HS-5 (cell line): ENCODE measurements at places on chromosomes 7 and 10.

DNA sequence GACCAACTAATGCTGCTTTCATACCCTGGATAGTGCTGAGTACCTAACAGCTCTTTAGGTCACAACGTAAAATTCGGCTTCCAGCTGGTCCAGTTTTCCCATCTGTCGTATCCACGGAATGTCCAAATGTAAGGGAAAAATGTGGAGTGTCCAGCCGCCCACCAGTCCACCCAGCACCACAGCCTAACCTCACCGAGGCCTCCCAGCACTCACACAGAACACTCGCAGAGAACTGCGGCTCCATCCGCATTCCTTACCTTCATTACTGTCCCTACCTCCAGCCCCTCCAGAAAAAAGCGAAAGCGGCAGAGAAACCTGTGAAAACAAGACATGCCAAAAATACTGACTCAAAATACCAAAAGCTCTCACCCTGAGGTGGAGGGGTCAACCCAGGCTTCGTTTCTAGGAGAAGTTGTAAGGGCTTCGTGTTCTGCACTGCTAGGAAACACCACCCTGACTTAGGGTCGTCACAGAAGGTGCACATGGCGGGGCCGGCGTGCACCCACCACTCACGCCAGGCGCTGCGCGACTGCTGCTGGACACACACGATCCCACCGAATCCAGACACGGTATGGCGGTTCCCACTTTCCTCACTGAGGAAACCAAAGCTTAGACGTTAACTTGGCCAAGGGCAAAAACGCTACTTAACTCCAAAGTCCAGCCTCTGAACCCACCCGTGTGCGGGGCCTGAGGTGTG is 73.9 kb downstream of the AMZ1 start:
- no peak for DNase-seq

GRCh38 chr10:36671607-36672006 is 453.8 kb upstream of the ANKRD30A start:
- DNase-seq, result no peak

DNA sequence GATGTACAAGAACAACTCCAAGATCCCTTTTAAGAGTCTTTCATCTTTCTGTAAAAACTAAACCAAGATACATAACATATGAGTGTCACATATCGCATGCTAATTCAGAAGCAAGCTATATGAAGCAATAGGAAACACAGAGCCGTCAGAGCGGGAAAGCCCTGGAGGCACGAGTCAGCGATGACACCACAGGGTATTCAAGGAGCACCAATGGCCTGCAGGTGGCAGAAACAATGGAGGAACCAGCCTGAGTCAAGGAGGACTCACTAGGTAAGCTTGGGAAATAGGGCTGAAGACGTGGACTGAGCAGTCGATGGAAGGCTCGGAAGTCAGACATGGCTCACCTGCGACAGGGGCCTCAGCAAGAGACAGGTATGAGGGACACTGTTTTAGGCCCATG is 214.4 kb downstream of the FAM107B start:
- no peak for DNase-seq

DNA sequence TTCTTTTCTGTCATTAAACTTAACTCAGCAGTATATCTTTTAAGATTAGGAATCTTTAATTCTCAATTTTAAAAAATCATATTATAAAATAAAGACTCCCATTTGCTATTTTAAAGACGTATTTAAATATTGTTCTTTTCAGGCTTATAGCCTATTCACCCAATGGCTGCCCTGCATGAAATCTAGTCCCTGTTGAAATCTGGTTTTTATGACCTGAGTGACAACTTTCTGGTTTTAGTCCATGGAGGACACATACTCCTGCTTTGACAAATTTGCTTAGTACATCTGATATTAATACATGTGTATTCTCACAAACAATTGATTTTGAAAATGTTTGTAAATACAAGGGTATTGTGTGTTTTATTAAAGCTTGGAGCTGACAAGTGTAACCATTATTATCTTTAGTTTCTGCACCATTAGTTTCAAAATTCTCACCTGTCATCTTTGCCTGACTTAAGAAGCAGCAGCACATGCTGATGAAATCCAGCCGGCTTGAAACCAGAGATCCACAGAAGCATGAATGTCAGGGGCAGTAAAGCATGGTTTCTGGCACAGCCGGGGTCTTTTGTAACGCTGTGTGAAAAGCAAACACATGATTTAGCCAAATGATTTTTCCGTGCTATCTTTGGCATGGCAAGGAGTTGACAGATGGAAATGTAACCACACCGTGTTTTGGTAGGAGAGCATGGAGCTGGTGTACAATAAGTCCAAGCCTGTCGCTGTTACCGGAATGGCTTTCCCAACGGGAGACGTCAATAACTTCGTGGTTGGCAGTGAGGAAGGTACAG is 262.8 kb downstream of the DYNC1I1 start:
- no peak for DNase-seq

GRCh38 chr7:28137463-28137862 is 43.1 kb downstream of the JAZF1 start:
- no peak for DNase-seq

DNA sequence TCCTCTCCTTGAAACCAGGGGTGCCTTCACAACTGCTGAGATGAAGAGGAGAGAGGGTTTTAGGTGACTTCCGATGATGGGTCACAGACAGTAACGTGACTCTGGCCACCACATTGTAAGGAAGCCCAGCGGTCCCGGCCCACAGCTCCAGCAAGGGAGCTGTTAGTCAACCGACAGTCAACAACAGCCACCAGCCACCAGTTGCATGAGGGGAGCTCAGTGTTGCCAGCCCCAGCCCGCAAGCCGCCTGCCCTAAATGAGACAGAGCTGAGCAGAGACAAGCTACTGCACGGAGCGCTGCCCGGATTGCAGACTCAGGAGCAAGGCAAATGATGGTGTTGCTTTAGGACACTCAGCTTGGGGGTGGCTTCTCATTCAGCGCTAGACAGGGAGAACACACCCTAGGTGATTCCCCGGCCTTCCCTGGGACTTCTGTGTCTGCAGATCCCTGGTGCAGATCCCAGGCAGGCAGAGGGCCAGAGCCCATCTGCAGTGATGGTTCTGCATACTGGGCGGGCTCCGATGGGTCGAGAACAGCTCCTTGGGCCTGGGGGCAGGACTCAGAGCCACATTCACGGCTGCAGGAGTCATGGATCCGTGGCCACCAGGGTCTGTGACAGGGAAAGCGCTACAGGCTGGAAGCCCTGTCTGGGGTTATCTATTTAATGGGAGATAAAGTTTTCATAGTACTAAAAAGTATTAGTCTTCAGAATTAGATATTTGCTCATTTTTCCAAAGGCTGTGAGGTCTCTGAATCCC is 14.3 kb upstream of the RET start:
- no peak for DNase-seq

- no peak for DNase-seq
Observed at GRCh38 chr7:150737265-150738055, at the start of gene GIMAP5. Gene GIMAP5, plus strand, starts transcription at chr7:150737418. Its CDS starts 3,467 bp downstream, at chr7:150740885.

GRCh38 chr10:33212061-33212748 is 122.3 kb downstream of the NRP1 start:
- DNase-seq, result no peak

DNA sequence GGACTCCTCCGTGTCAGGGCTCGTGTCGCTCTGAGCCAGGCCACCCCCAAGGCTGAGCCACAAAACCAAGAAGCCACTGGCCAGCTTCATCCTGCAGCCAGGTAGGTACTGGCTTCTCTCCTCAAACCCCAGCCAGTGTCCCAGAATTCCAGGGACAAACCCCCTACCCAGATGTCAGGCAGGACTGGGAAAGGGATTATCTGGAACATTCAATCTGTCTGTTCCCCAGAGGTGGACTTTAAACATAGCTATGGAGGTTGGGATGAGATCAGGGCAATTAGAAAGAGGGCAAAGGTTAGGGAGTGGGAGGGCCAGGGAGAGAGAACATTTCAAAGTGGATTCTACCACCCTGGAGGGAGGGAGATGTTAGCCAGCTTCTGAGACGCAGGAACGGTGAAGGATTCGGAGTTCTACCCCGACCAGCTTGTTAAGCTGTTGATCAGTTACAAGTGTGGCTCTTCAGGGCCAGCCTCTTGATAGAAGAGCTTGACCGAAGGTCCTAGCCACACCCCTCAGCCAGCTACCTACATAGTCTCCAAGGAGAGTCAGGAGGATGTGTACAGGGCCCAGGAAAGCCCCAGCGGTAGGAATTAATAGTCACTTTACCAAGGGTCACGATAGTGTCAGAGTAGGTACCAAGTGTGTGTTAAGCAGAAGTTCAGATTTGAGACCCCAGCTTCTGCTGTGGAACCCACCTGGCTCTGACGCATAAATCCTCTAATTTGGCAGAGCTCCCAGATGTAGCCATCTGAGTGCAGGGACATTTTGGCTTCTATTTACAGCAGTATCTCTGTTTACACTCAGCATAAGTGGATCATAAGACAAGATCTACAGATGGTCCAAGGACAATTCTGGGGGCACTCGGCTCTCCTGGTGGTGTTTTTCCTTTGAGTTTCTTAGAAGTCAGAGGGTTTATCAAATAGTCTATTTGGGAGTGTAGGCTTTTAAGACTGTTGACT is at the start of gene PLA2G12B:
Gene PLA2G12B, minus strand, starts transcription at position 211 of the 959 bp plus-strand sequence. Its CDS starts 121 bp downstream, at position 90.
- DNase-seq, result no peak

DNA sequence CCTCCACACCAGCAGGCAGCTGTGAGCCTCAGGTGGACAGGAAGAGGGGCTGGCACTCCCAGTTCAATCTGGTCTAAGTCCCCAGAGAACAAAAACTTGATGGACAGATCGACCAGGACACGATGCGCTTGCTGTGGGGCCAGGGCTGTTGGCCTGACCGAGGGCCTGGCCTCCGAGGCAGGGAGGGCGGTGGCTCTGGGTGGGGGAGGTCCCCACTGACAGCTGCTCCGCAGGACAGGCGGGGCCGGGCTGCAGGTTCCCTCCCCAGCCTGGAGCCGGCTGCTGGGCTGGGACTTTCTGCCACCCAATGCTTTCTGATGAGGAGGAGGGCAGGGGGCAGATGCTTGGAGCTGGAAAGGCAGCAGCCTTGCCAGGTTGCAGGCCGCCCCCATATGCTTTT is 37.4 kb upstream of the ADGRA1 start:
- DNase-seq, result no peak

- no peak for DNase-seq
Observed at GRCh38 chr10:130631142-130632096, 495.2 kb downstream of the GLRX3 start.

- DNase-seq, result no peak
Observed at GRCh38 chr7:143243111-143243510, 20.1 kb upstream of the GSTK1 start.

GRCh38 chr10:122550983-122551382 is 9.6 kb upstream of the DMBT1 start:
- no peak for DNase-seq

GRCh38 chr10:32713560-32713959 is 244.5 kb downstream of the ITGB1 start:
- no peak for DNase-seq

DNA sequence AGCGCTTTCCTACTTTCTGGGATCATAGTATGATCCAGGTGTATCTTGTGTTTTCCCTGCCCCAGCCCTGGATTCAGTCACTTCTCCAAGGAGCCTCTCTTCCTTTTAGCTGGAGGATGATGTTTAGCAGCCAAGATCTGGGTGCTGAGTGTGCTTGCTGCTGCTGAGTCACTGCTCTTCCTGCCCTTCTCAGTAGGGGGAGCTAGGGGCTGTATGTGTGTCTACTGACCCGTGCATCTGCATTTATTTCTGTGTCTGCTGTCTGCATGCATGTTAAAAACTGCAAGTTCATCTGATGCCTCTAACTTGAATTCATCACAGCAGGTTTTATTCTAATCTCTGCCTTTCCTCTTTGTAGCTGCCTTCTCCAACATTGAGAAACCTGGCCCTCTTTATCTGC is 31.6 kb downstream of the MGMT start:
- no peak for DNase-seq

- no peak for DNase-seq
Observed at GRCh38 chr7:131000873-131001272, 266.9 kb upstream of the KLF14 start.

DNA sequence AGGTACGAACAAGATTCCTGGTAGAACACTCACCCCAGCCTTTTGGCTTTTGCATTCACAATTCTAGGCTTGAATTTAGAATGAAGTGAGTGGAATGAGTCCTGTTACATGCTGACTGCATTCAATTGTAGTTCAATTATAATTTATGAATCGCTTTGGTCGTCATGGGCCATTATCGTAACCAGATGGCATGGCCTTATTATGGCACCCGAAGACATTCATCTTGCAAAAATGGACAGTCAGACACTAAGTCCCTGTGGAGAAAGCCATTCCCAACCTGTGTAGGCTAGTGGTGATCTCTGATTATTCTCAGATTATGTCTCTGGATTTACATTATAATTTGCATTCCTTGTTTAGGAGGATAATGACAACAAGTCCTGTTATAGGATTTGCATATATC is 292.4 kb upstream of the NPSR1 start:
- DNase-seq, result no peak

DNA sequence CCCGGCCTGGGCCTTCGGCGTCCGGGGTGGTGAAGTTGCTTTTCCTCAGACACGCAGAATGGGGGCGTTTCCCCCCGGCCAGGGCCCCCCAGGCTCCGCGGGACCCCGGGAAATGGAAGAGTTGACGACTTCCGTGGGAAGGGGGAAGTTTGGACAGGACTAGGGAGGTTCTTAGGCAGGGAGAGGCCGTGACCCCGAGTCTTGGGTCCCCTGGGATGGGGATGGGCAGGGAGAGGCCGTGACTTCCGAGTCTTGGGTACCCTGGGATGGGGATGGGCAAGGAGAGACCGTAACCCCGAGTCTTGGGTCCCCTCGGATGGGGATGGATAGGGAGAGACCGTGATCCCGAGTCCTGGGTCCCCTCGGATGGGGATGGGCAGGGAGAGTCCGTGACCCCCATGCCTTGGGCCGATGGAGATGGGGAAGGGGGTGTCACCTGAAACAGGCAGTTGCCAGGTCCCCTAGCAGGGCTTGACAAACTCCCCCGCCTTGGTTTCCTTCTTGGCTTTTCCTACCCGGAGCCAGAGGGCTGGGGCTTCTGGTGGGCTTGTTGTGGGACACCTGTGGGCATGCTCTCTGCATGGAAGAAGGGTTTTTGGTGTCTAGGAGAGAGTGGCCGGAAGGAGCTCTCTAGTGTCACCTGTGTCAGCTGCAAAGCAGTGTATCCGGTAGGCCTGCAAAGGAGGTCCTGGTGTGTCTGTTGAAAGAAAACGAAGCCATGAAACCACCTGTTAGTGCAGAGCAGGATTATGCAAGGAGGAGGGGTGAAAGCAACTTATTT is 1.1 kb downstream of the TRRAP start:
- no peak for DNase-seq

DNA sequence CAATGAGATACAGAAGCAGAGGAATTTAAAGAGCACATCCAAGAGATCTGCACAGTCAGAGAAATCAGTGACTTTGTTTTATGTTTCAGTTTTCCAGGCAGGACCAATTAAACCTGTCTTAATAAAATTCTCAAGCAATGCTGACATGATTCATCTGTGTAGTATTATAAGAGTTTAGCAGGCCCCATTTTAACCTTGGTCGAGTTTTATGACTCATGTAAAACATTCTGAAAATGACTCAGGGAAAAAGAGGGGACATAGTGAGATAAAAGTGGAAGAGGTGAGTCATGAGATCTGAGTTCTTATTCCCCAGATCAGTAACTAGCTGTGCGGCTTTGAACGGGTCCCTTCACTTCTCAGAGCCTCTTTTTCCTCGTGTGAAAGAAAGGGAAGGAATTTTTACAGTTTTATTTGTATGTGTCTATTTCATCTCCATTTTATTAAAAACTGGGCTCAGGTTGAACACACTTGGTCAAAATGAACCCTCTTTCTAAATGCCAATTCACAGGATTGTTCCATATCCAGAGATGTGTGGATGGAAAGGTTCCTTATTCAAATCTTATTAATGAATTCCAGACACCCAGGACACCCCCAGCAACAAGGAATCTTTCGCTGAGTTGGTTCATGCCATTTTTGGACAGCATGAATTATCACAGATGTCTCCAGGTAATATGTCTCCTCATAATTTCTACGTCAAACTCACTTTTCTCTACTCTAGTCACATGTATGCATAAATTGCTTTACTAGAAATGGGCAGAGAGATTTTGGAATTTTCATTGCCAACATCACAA is 143.2 kb downstream of the JAZF1 start:
- DNase-seq, result peak; percentile 99
